GM04503 (cell line): ENCODE measurements at places on chromosomes 4 and X.

DNA sequence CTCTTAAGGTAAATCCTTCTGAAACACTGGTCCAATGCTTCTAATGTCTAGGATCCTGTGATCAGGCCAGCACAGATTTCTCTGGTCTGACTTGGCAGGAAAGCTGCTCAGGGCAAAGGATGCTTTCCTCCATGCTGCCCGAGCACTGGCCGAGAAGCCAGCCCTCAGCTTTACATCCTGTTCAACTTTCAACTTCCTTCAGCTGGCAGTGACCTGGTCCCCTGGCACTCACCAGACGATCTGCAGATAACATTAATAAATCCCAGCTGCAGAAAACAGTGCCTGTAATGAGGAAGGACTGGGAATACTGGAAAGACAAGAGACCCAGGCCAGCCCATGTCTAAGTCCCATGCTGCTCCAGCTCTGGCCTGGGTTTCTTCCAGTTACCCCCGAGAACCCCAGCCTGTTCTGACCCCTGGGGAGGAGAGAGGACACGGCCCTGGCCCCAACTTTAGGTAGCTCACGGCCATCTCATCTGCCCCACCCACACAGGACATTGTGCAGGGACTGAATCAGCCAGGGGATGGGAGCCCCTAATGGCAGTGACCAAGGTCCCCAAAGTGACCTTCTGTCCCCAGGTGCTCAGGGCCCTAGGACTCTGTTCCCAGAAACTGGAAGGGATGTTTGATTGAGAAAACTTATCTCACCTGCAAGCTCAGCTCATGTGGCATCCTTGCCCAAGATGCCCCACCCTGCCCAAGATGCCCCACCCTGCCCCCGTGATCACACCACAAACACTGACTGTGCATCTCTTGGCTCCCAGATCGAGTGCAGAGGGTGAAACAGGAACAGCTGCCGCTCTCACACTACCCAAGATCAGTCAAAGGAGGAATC lies 28.0 kb downstream of the JAKMIP1 start:
- DNase-seq: no peak

- DNase-seq: no peak
Observed at GRCh38 chr4:5421416-5421815, 286.9 kb downstream of the EVC2 start.

DNA sequence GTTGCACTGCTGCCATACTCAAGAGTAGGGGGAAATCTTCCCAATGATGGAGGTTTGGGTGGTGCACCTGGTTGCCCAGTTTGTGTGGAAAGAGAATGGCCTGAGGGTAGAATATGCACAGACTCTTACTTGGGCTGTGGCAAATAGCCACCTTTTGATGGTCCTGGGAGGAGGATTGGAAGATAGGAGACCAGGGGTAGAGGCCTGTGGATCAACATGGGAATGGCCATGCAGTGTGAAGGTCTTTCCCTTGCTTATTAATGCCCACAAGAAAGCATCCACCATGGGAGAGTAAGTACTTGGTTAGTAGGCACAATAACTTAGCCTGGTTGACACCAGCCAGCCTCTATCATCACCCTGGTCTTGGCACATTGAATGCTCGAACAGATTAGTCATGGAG lies 156.8 kb upstream of the LEF1 start:
- DNase-seq: no peak

- no peak for DNase-seq
Observed at GRCh38 chrX:72273718-72274117, 3.3 kb downstream of the RPS4X start.

DNA sequence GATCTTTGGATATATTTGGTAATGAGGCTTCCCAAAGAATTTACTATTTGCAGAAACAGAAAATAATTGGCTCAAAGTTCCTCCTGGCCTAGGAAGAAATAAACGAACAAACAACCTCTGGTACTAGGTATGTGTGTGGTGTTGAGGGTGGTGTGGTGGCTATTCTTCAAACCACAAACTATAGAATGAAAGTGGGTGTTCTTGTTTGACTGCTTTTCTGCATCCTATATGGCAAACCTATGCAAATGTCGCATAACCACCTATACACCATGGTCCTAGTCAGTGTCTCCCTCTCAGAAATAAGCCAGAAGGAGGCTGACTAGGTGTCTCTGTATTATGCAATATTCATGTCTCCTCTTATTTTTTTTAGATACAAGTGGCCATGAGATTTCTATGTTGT lies 106.6 kb upstream of the PCDH18 start:
- DNase-seq: no peak

GRCh38 chrX:13597874-13598273 lies 28.5 kb downstream of the EGFL6 start:
- DNase-seq: no peak

DNA sequence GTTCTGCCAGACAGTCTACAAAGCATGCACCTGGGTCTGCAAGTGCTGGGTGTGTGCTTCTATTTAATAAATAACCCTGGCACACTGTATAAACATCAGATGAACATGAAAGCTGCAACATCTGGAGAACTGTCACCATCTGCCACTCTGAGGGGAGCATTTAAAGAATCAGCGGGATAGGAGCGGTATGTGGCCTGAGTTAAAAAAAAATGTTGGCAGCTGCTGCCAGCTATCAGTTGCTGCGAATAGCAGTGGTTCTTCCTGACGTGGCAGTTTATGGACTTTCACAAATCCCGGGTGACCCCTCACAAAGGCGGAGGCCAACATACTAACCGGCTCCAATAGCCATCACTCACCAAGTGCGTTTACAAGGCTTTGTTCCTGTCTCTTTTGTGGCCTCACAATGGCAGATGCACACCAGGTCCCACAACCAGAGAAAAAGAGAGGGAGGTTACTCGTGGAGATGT lies 95.1 kb downstream of the RASL11B start:
- DNase-seq: peak; percentile 34

GRCh38 chrX:105136786-105137185 lies 83.7 kb downstream of the TEX13A start:
- DNase-seq: no peak

DNA sequence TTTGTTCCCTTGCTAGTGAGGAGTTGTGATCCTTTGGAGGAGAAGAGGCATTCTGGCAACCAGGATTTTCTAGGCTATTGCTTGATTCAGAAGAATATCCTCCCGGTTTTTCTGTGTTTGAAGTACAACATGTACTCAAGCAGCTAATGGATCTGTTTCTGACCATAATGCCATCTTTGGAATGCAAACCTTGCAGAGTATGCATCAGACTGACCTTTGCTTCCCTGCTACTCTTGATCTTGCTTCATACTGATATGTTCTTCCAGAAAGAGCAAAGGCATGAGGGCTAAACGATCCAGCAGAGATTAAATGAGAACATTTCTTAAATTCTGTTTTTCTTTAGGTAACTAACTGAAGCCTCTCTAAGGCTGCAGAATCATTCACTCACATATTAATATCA lies 265.4 kb upstream of the SLC7A11 start:
- DNase-seq: peak; percentile 54

DNA sequence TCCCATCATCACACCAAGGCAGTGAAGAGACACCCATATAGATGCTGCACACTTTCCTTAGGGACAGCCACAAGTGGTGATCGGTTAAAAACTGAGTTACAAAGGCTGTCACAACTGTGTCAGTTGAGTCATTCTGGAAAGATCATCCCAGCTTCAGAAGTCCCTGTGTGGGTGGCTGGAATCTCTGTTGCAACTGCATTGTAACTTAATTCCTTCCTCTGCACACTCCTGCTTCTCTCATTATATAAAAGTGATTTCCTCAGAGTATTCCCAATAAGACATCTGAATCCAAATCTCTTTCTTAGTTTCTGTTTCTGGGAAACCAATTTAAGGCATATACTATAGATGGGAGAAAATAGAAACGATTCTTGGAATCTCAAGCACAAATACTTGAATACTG lies 88.1 kb downstream of the FSTL5 start:
- DNase-seq: no peak

DNA sequence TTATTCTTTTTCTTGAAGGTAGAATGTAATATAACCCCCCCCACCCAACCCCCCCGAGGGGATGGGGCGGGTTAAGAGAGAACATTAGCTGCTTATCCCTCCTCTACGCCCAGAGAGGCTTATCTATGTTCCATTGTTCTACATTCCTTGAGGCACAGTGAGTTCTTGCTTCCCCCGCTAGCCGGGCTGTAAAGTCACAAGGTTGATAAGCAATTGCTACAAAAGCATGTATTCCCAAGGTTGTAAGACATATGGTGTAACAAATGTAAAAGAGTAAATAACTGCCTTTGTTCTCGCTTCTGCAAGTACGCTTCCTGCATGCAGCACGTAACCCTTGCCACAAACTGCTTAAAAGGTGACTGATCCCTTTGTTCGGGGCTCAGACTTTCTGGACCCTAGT lies 8.2 kb downstream of the DCAF8L2 start:
- no peak for DNase-seq
